T-helper 2 cell (primary cell): ENCODE measurements at places on chromosomes 3 and 15.
A peak's percentile ranks its signal among the peaks of the same experiment; 100 is the strongest.

- no peak for DNase-seq
Observed at GRCh38 chr15:48940508-48940907, 23.2 kb downstream of the SHC4 start.

DNA sequence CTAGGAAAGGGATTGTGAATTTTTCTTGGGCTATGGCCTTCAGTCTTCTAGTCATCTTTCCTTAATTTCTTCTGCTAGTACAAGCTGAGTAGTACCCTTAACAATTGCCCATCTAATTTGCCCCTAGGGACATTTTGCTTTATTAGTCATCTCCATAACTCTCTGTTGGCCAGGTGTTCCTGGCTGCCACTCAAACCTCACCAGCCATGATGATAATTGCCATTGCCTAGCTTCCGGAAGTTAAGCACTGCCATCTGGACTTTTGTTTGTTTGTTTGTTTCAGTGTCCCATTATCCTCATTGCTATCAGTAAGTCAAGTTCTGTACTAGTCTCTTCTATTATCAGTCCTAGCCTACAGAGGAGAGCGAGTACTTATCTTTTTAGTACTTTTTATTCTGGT, 36.6 kb upstream of the UBL7 start:
- no peak for DNase-seq

GRCh38 chr15:68732451-68732850, 88.2 kb downstream of the ANP32A start:
- no peak for DNase-seq

- no peak for DNase-seq
Observed at GRCh38 chr15:52417957-52418356, 110.7 kb downstream of the MYO5A start.

- DNase-seq: no peak
Observed at GRCh38 chr3:28958656-28959055, 322.2 kb upstream of the RBMS3 start.

DNA sequence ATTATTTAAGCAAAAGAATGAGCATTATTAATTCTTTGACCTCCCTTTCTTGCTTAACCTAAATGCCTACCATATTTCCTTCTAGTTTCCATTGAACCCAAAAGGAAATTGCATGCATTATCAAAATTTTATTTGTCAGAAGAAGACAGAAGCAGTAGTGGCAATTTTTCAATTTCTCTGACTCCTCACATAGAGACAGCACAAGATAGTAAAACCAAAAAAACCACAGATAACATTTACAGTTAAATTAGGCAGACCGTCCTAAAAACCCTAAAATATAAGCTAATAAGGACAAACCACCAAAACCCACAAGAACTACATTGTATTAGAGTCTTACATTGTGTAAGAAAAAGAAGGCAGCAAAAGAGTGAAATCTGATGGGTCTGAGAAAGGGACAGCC, 27.1 kb downstream of the GOLGB1 start:
- DNase-seq: no peak

GRCh38 chr15:25465835-25466234, 27.0 kb upstream of the UBE3A start:
- DNase-seq: no peak

GRCh38 chr15:62306851-62307504, 141.9 kb upstream of the C2CD4B start:
- DNase-seq: no peak

DNA sequence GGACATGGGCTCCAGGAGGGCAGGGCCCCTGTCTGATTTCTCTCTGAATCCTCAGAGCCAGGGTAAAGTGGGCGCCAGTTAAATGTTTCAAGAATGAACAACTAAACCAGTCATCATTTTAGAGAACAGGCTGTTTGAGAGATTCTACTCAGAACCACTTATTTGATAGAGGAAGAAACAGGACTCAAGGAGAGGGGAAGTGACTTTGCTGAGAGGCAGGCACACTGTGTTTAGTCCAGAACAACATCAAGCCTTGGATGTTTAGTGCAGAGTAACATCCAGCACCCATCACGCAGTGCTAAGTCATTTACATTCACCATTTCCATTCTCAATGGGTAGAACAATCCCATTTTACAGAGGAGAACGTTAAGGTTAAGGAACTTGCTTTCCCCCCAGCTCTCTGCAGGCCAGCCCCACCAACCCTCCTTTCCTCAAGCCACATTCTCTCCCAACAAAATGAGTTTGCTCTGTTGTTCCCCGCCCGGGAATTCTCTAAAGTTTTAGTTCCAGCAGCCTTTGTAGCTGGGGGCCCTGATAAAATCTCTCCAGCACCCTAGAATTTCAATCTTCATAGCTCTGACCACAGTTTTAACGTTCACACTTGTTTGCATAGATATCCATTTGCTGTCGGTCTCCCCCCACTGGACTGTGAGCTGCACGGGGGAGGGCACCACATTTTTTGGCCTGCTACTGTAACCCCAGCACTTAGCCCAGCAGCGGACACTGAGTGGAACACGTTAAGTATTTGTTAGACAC, 962 bp downstream of the NMNAT3 start:
- DNase-seq: no peak

GRCh38 chr3:52430416-52430810, 14.5 kb downstream of the SEMA3G start:
- no peak for DNase-seq

GRCh38 chr3:155192957-155193746, 100.3 kb downstream of the STRIT1 start:
- DNase-seq: no peak

GRCh38 chr3:53938645-53939044, 47.0 kb upstream of the SELENOK start:
- no peak for DNase-seq

GRCh38 chr3:157502916-157503595, at the start of gene VEPH1:
Gene VEPH1, minus strand, starts transcription at chr3:157503416. Its CDS starts 8,067 bp downstream, at chr3:157495349.
- DNase-seq: no peak

- no peak for DNase-seq
Observed at GRCh38 chr3:72303926-72304325, 519.0 kb upstream of the PROK2 start.

DNA sequence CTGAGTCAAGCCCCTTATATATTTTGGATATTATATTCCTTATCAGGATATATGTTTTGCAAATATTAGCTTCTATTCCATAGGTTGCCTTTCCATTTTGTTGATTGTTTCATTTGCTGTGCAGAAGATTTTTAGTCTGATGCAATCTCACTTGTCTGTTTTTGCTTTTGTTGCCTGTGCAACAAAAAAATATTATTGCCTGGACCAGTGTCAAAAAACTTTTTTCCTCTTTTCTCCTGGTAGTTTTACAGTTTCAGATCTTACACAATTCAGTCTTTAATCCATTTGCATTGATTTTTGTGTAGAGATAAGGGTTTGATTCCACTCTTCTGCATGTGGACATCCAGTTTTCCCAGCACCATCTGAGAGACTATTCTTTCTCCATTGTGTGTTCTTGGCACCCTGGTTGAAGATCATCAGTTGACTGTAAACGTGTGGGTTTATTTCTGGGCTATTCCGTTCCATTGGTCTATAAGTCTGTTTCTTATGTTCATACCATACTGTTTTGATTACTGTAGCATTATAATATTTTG, 228.9 kb upstream of the NR2E3 start:
- no peak for DNase-seq

DNA sequence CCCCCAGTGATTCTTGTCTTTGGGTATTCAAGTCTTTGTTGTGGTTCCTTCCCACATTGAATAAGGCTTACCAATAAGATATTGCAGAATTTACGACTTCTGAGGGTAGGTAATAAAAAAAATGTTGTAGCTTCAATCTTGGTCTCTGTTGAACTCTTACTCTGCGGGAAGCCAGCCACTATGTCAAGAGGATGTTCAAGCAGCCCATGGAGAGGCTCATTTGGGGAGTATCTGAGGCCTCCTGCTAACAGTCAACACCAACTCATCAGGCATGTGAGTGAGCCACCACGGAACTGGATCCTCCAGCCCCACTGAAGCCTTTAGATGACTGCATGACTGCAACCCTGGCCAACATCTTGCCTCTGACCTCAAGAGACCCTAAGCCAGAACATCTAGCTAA, 3.2 kb upstream of the TBC1D23 start:
- no peak for DNase-seq

GRCh38 chr15:64548235-64548634, 87.9 kb downstream of the ZNF609 start:
- DNase-seq: no peak

DNA sequence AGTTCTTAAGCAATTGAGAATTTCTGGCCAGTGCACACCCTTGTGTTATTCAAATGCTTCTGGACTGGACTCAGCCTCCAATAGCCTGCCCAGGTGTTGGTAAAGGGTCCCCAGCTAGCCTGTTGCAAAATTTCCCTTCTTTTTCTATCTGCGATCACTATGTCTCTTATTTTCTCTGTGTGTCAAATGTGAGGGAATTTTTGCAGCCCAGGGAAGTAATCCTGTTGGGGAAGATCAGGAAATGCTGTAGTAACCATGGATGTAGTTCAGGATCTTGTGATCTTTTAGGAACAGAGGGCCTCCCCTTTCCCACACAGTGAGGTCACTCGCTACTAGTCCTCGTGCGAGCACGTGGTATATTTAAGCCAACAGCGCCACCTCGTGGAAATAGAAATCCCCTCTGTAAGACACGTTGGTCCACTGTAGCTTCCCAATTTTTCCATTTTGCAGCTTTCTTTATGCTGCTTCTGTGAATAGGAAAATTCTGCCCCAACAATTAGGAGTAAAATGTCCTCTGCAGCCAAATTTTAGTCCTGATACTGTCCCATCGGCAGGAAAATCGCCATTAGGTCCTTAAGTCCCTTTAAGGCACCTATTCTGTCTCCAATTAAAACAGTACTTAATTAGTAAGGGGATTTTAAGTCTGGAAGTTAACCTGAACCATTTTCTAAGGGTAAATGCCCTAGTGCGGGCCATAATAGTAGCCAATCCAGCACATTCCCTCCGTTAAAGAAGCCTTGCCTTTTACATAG, 4.0 kb upstream of the SMCO1 start:
- peak; percentile 51 for DNase-seq

- no peak for DNase-seq
Observed at GRCh38 chr3:176120507-176120906, 1076.8 kb downstream of the TBL1XR1 start.

- DNase-seq: no peak
Observed at GRCh38 chr3:105093371-105094252, 273.1 kb upstream of the ALCAM start.

GRCh38 chr3:192887701-192888100, 30.0 kb downstream of the MB21D2 start:
- DNase-seq: no peak

- peak; percentile 38 for DNase-seq
Observed at GRCh38 chr3:9769426-9770275, at the start of gene CAMK1. Gene CAMK1, minus strand, starts transcription at chr3:9769947. Its CDS starts 2,198 bp downstream, at chr3:9767749.

GRCh38 chr3:168598250-168598649, 502.5 kb upstream of the GOLIM4 start:
- DNase-seq: no peak
